ENCODE measurements at places on chromosomes 6 and 20. TPM values are rescaled to one million over a fixed set of nuclear protein-coding genes. Genes with fewer than 3 reads are reported as not detected.

GRCh38 chr6:118772886-118773285 is 121.1 kb upstream of the ASF1A start:
- no peaks in the 10 kb centered on the region for H3K27me3 ChIP-seq
- H3K27ac ChIP-seq: no peak overlapping the region
- DNase-seq: no peak
- H3K4me3 ChIP-seq: no peak overlapping the region

GRCh38 chr6:155328074-155328538 is 13.8 kb upstream of the TFB1M start:
- H3K36me3 ChIP-seq: peaks cover 2% of the 10 kb centered on the region
- no peak for DNase-seq
- H3K4me3 ChIP-seq: no peak overlapping the region
- H3K27me3 ChIP-seq: no peaks in the 10 kb centered on the region

DNA sequence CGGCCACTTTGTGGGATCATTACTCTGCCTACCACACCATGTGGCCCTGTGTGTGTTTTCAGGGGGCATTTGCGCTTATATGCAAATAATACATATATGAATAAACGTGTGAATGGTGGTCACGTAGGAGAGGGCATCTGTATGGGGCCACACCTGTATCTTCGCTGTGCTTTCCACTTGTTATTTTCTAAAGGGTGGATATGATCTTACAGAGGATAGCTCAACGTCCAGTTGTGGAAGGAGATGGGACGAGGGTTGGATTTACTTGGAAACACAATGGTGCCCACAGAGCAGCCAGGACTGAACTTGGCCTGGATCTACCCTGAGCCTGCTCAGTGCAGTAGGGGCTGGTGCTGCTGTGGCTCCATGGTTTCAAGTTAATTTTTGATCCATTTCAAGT is 93.3 kb downstream of the YTHDF1 start:
- H3K4me3 ChIP-seq: no peak overlapping the region
- H3K36me3 ChIP-seq: no peaks in the 10 kb centered on the region
- no peaks in the 10 kb centered on the region for H3K27me3 ChIP-seq
- no peaks in the 10 kb centered on the region for H3K4me1 ChIP-seq
- H3K27ac ChIP-seq: no peak overlapping the region
- DNase-seq: no peak

PANK2 gene
- 51.4 TPM for total RNA-seq

DNA sequence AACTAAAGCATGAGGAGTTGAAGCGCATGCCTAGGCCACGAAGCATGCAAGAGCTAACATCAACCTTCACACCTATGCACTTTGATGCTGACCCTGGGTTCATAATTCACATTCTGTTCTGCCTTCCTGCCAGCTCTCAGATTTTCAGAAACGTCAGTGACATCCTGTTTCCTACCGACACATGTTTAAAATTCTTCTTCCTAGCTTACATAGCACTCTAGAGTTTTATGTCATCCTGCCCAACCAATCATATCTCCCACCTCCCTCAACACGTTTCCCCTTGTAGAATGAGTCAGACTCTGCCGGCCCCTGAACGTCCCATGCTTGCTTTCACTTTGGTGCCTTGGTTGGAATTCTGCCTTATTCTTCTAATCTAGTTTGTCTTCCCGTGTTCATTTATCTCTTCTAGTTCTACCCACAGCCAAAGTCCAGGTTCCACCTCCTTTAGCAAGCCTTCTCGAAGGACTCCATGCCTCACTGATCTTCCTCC is 97.2 kb upstream of the MAP7 start:
- DNase-seq: peak; percentile 55
- no peak overlapping the region for H3K27ac ChIP-seq
- peaks cover 5% of the 10 kb centered on the region for H3K4me1 ChIP-seq
- peaks cover 2% of the 10 kb centered on the region for H3K36me3 ChIP-seq
- H3K4me3 ChIP-seq: no peak overlapping the region

GRCh38 chr20:19320005-19320404 is 107.6 kb downstream of the SLC24A3 start:
- no peaks in the 10 kb centered on the region for H3K27me3 ChIP-seq
- no peak overlapping the region for H3K4me3 ChIP-seq
- no peak overlapping the region for H3K27ac ChIP-seq
- H3K36me3 ChIP-seq: no peaks in the 10 kb centered on the region
- DNase-seq: no peak

SLC35B2 gene
- 30.1 TPM for total RNA-seq

DNA sequence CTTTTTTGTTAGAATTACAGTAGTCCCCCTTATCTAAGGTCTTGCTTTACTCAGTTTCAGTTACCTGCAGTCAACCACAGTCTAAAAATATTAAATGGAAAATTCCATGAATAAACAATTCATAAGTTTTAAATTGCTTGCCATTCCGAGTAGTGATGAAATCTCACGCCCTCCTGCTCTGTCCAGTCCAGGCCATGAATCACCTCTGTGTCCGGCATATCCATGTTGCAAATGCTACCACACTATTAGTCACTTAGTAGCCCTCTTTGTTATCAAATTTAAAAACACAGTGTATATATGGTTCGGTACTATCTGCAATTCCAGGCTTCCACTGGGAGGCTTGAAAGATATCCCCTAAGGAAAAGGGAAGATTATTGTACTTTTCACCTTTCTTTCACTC is 164.6 kb upstream of the FAM83B start:
- DNase-seq: no peak
- H3K4me3 ChIP-seq: no peak overlapping the region
- no peaks in the 10 kb centered on the region for H3K36me3 ChIP-seq
- no peak overlapping the region for H3K27ac ChIP-seq
- no peaks in the 10 kb centered on the region for H3K4me1 ChIP-seq

DNA sequence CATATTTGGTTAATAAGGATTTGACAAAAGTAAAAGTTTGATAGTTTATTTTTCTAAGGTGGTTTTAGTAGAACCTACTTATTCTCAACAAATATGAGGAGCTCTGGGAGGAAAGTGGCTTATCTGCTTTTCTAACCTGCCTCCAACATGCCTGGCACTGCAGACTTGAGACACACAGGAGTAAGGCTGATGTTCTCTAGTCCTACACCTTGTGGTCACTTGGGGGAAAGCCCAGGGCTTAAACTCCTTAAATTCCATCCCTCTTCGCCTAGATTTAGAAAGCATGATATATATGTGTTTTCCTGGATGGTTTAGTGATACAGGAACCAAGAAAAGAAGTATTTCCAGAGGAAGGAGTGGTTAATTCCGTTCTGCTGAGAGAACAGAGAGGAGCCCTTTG is 39.9 kb upstream of the SAMD5 start:
- no peak overlapping the region for H3K4me3 ChIP-seq
- H3K4me1 ChIP-seq: no peaks in the 10 kb centered on the region
- H3K36me3 ChIP-seq: no peaks in the 10 kb centered on the region
- H3K27ac ChIP-seq: no peak overlapping the region
- DNase-seq: no peak

GRCh38 chr6:20770773-20771172 is 236.5 kb downstream of the CDKAL1 start:
- no peak overlapping the region for H3K4me3 ChIP-seq
- no peak overlapping the region for H3K27ac ChIP-seq
- H3K27me3 ChIP-seq: no peaks in the 10 kb centered on the region
- no peaks in the 10 kb centered on the region for H3K4me1 ChIP-seq

- no peak overlapping the region for H3K4me3 ChIP-seq
- no peak overlapping the region for H3K27ac ChIP-seq
- no peaks in the 10 kb centered on the region for H3K36me3 ChIP-seq
- peaks cover 24% of the 10 kb centered on the region for H3K27me3 ChIP-seq
- no peak for DNase-seq
- peaks cover 17% of the 10 kb centered on the region for H3K4me1 ChIP-seq
These were observed 2.8 kb upstream of the GINM1 start for GRCh38 chr6:149563203-149563927.

SMLR1 gene
- not detected for total RNA-seq

NNAT gene
- total RNA-seq: 0.29 TPM

BPIFB1 gene
- total RNA-seq: not detected

DNA sequence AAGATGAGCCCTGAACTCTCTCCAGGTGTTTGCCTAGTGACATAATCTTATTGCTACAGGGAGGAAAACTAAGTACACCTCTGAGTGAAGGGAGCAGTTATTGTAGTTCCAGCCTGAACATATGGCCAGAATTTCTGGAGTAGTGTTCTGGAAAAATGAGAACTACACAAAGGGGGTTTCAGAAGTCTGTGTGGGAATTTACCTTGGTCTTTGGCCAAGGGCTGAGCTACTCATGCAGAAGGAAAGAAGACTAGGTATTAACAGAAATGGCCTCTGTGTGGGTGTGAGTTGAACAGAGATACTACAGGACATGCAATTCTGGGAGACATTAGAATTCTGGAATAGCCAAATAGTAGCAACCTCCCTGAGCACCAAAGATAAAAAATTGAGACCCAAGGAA is 1009.7 kb upstream of the GJE1 start:
- H3K4me1 ChIP-seq: no peaks in the 10 kb centered on the region
- H3K27me3 ChIP-seq: no peaks in the 10 kb centered on the region
- H3K4me3 ChIP-seq: no peak overlapping the region
- no peak for DNase-seq

- H3K27ac ChIP-seq: peak overlapping the region; percentile 75
- DNase-seq: no peak
- no peaks in the 10 kb centered on the region for H3K27me3 ChIP-seq
- H3K36me3 ChIP-seq: peaks cover 2% of the 10 kb centered on the region
These were observed 111.2 kb downstream of the SCML4 start for GRCh38 chr6:107712665-107713551.

DNA sequence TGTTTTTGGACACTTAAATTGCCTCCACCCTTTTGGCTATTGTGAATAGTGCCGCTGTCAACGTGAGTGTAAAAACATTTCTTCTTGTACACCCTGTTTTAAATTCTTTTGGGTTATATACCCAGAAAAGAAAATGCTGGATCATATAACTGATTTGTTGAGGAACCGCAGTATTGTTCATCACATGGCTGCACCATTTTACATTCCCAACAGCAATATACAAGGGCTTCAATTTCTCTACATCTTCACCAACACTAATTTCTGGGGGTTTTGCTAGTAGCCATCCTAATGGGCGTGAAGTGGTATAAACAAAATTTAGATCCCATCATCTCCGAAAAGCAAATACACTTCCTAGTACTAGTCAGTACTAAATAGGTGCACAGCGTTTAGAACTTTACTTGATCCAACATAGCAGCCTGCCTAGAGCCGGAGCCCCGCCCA is 579 bp upstream of the BPHL start:
- peak overlapping the region; percentile 82 for H3K4me3 ChIP-seq
- peak overlapping the region; percentile 77 for H3K27ac ChIP-seq
- H3K27me3 ChIP-seq: no peaks in the 10 kb centered on the region
- peaks cover 8% of the 10 kb centered on the region for H3K36me3 ChIP-seq

DNA sequence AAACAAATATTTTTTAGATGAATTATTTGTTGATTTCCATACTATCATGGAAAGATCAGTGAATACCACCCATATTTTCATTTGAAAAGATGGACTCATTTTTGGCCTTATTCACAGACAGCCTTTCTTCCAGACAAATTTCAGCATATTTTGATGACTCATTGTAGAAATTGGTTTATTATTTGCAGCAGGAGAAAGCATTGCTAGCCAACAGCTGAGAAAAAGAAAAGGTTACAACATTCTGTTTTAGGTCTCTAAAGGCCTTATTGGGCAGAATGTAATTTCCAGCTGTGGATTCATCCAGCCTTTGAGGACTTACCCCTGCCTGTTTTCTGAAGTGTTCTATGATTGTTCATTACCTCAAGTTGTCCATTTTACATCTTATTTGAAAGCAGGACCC is 201.9 kb downstream of the PLCB4 start:
- H3K4me3 ChIP-seq: no peak overlapping the region
- H3K4me1 ChIP-seq: no peaks in the 10 kb centered on the region
- DNase-seq: no peak
- no peak overlapping the region for H3K27ac ChIP-seq
- no peaks in the 10 kb centered on the region for H3K36me3 ChIP-seq

RGL2 gene
- 27.6 TPM for total RNA-seq

DNA sequence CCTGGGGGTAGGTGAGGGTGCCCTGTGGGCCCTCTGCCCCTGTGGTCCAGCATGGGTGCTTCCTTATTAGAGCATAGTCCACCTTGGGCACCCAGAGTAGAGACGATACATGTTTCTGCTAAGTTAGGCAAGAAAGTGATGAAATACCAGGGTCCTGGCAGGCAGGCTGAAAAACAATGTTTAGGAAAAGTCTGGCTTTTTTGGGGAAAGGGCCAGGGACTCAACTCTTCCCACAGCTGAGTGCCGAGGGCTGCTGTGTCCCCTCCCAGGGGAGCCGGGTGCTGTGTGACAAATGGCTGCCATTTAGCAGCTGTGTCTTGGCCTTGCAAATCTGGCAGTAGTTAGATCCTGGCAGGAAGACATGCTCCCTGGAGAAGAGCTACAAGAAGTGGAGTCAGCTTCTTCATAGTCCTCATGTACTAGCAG is 61.5 kb downstream of the RREB1 start:
- H3K27me3 ChIP-seq: no peaks in the 10 kb centered on the region
- no peak overlapping the region for H3K4me3 ChIP-seq
- H3K27ac ChIP-seq: no peak overlapping the region
- H3K4me1 ChIP-seq: no peaks in the 10 kb centered on the region

CYP39A1 gene
- not detected for total RNA-seq

SLC4A11 gene
- 3.3 TPM for total RNA-seq

GRCh38 chr6:71290611-71291010 is 2.0 kb downstream of the OGFRL1 start:
- H3K27me3 ChIP-seq: peaks cover 3% of the 10 kb centered on the region
- DNase-seq: no peak
- peaks cover 39% of the 10 kb centered on the region for H3K4me1 ChIP-seq
- H3K4me3 ChIP-seq: peak overlapping the region; percentile 54

TRIM31 gene
- total RNA-seq: not detected

DNA sequence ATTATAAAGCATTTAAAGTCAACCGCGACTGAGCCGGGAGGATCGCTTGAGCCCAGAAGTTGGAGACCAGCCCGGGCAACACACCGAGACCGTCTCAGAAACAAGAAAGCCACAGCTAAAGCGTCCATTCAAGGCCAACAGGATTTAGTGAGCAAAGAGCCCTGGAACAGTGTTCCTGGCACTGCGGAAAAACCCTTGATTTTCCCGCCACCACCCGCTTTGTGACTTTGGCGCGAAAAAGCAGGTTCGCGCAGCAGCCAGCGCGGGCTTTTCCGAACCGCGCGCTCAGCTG is 669 bp downstream of the PCNA start:
- H3K27ac ChIP-seq: peak overlapping the region; percentile 97
- H3K36me3 ChIP-seq: peaks cover 44% of the 10 kb centered on the region
- H3K27me3 ChIP-seq: no peaks in the 10 kb centered on the region
- no peak for DNase-seq
- peak overlapping the region; percentile 96 for H3K4me3 ChIP-seq

NR2E1 gene
- total RNA-seq: not detected

KCNK16 gene
- not detected for total RNA-seq

PPP1R11 gene
- 69.8 TPM for total RNA-seq

- DNase-seq: no peak
- no peaks in the 10 kb centered on the region for H3K36me3 ChIP-seq
- peaks cover 16% of the 10 kb centered on the region for H3K27me3 ChIP-seq
- peaks cover 5% of the 10 kb centered on the region for H3K4me1 ChIP-seq
These were observed 31.3 kb downstream of the KLHL31 start for GRCh38 chr6:53634184-53634631.

CST7 gene
- 127 TPM for total RNA-seq

- no peak overlapping the region for H3K4me3 ChIP-seq
- no peak overlapping the region for H3K27ac ChIP-seq
- no peak for DNase-seq
- peaks cover 6% of the 10 kb centered on the region for H3K36me3 ChIP-seq
- no peaks in the 10 kb centered on the region for H3K27me3 ChIP-seq
- H3K4me1 ChIP-seq: no peaks in the 10 kb centered on the region
These were observed 56.4 kb upstream of the VSTM2L start for GRCh38 chr20:37846573-37846972.

Measured in activated T-helper 1 cell treated with anti-CD3 and anti-CD28 coated beads, Interleukin-12 subunit alpha, Interleukin-12 subunit beta, Interleukin-2, Interleukin-4 antibody, amounts not matched to agents 30 ng/mL and 10 ng/mL and 1 ng/mL, durations not matched to agents 14 hours and 24 hours and 36 hours (primary cell).